GM12865 (cell line): ENCODE measurements at places on chromosomes 2 and 18.
A peak's percentile ranks its signal among the peaks of the same experiment; 100 is the strongest.

DNA sequence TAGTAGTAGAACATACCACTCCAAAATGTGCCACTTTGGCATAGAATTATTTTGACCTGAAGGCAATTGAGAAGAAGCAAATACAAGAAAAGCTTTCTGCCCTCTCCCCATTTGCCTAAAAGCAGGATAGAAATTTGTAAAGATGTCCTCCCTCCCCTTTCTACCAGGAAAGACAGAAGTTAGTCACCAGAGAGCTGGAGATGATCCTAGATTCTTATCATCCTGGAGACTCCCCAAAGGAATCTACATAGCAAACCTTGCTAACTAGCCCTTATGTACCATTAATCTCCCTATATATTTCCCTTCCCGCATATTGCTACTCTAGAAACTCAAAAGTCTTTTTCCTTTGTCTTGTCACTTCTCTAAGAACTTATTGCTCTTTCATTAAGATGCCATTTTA, 12.6 kb upstream of the TMEM37 start:
- DNase-seq, result no peak

GRCh38 chr2:149715005-149715592, 127.5 kb upstream of the MMADHC start:
- peak; percentile 13 for DNase-seq

DNA sequence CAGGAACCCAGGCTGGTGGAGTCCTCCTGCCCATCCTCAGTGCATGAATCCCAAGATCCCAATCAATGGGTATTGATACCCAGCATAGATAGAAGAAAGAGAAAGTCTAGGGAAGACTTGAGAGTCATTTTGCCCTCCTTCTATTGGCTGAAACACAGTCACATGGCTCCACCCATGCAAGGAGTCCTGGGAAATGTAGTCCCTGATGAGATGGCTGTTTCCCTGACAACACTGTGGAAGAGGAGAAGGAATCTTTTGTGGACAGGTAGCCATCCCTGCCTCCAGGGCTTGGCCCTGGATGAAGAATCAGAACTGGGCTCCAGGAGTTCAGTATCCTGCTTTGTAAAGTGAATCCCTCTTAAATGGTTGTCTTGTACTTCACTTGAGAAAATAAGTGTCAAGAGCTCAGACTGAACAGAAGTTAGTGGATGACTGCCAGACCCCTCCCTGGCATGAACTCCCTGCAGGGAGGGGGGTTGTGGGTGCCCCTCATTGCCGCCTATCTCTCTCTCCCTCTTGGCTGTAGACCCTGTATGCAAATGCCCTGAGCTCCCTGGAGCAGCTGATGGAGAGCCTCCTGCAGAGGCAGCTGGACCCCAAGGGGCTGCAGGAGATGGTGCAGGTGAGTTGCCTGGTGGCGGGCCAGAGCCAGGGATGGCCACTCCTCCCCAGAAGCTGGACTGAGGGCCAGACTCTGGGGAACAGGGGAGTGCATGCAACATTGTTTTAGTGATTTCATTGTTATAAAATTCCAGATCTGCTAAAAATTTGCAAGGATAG, 36.1 kb downstream of the MROH2A start:
- DNase-seq, result no peak

- no peak for DNase-seq
Observed at GRCh38 chr2:218819093-218819492, 12.5 kb downstream of the PRKAG3 start.

DNA sequence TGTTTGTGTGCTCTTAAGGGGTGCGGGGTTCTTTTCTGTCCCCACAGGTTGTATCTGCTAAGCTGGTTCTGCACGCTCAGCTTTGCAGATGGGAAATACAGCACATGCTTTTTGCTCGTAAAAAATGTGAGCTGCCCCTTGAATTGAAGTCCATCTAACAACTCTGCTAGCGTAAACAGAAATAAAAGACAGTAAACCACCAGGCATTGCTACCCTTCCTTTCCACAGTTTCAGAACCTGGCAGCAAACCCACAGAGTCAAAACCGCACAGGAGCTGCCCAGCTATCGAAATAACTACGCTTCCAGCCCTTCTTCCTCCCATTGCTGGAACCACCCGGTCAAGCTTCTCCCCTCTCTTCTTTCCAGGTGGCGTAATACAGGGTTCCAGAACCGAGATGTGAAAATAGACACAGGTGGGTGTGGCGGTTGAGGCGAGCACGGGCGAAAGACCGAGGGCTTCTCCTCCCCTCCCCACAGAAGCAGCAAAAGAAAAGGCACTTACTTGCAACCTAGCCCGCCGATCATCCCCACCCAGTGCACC, 479 bp downstream of the SCN9A start:
- DNase-seq, result peak; percentile 5

GRCh38 chr2:174350018-174350417, 15.3 kb downstream of the SP9 start:
- no peak for DNase-seq

DNA sequence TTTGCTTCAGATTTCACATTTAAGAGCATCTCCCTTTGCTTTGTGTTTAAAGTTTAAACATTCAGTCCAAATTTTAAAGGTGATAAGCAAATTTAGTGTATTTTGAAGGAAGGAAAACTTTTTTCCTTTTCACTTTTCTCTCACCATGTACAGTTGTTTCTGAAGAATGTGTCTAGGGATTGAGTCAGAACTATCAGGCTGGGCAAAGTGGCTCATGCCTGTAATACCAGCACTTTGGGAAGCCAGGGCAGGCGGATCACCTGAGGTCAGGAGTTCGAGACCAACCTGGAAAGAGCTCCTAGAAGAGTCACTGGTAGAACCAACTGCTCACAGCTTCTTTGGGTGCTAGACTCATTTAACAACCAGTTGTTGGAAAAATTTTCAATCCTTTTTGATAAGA, 327.0 kb upstream of the THUMPD2 start:
- DNase-seq, result no peak

- DNase-seq, result no peak
Observed at GRCh38 chr2:54085069-54085468, 30.3 kb upstream of the ACYP2 start.

DNA sequence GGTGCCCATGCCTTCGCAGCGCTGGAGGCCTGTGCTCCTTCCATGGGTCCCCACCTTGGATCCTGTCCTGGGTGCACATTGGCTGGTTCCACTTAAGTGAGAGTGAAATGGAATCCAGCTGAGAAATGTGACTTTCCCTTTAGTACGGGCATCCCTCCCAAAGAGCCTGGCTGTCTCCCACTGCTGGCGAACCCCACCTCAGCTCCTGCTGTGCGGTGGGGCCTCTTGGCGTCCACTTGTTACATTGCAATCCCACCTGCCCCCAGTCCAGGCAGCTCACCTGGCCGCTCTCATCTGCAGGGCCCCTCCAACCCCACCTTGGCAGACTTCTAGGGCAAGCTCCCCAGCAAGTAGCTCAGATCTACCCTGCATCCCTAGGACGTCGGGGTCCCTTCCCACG, 35.5 kb upstream of the GNAL start:
- no peak for DNase-seq

GRCh38 chr2:239268549-239268948, 132.3 kb downstream of the HDAC4 start:
- DNase-seq, result no peak

- peak; percentile 29 for DNase-seq
Observed at GRCh38 chr2:160087854-160088745, 25.7 kb upstream of the PLA2R1 start.

DNA sequence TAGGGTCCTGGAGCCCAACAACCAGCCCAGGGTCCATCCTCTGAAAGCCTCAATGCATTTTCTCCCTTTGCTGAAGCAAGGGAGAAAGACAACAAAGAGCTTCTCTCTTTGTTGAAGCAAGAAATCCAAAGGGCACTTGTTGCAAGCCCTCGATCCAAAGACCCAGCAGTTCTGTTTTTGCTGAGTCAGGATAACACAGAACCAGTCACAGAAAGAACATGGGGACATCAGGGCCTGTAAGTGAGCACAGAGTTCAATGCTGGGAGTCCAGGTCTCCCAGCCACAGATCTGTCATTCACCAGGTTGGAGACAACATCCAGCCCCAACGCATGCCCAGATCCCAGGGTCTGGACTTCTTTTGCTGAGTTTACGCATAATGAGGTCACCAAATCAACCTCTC, 315.8 kb upstream of the KLHL29 start:
- no peak for DNase-seq
